ENCODE measurements at places on chromosomes 13 and 19.

DNA sequence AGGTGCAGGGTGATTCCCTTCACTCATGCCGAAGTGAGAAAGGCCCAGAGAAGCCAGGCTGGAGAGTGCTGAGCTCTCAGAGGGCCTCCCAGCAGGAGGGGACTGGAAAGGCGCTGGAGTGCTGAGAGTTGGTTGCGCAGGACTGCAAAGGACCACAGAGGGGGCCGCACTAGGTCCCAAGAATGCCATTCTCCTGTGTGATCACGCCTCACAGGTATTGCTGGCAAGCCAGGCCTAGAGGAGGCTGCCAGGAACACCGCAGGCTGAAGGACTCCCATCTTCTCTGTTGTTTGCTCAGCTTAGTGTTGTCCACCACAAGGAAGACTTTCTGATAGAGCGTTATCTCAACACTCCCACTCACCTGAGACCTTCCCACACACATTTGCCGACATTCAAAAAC, 165.0 kb downstream of the FGF14 start:
- no peak for DNase-seq

- no peak for DNase-seq
Observed at GRCh38 chr19:46901701-46902401, 41.1 kb downstream of the ARHGAP35 start.

DNA sequence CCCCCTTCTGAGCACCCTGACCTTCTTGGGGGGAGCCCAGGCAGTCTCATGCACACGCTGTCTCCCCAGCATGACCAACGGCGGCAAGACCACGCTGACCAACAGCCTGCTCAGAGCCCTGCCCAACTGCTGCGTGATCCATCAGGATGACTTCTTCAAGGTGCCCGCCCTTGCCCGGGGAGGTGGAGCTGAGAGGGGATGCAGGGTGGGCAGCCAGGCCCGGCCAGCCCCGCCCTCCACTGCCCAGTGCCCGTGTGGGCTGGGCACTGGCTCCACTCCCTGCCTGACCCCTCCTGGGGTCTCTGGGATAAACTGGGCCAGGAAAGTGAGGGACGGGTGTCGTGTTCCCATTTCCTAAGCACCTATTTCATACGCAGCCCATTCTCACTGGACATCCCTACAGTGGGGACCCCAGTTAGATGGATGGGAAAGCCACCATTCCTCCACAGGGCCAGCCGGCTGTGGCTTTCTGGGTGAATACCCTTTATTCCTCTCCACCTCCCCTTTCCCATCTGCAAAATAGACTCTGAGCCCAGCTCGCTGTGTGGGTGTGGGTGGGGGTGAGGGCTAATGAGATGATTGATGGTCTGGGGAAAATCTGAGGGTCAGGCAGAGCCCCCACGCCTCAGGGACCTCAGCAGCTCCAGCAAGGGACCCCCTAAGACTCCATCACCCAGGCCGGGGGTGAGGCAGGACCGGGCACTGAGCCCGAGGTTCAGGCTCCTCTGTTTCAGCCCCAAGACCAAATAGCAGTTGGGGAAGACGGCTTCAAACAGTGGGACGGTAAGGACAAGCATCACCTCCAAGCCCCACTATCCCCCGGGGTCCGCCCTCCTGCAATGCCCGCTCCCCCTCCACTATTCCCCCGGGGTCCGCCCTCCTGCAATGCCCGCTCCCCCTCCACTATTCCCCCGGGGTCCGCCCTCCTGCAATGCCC, 3.9 kb downstream of the NMRK2 start:
- no peak for DNase-seq

- no peak for DNase-seq
Observed at GRCh38 chr13:43300865-43301264, 277.5 kb downstream of the DNAJC15 start.

- no peak for DNase-seq
Observed at GRCh38 chr19:41927497-41928192, 604 bp downstream of the ERFL start.

GRCh38 chr19:55238030-55238429, 9.5 kb upstream of the TMEM86B start:
- DNase-seq: no peak

GRCh38 chr13:94020833-94021232, 458.6 kb downstream of the DCT start:
- no peak for DNase-seq

- DNase-seq: no peak
Observed at GRCh38 chr19:54172471-54173358, at the start of gene TMC4. TMC4 (minus strand) TSS chr19:54173160; CDS start chr19:54173117, 43 bp downstream.

DNA sequence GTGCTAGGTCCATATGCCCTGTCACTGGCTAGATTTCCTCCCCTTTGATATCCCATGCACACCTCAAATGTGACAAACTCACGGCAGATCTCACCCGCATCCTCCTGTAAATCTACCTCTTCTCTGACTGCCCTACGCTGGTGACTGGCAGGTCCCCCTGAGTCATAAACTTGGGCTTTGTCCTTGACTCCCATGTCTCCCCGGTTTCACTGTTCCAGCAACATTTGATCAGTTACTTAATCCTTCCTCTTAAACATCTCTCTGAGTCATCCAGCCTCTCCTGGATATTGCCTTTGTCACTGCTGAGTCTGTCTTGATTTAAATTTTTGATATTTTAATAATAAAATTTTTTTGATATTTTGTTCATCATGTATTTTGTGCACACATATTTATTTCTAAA, 26.5 kb downstream of the FAM216B start:
- no peak for DNase-seq

Measured in CD4-positive, alpha-beta T cell treated with Interleukin-4 for 1 hour (primary cell).